ENCODE measurements at places on chromosomes 2 and 18.

DNA sequence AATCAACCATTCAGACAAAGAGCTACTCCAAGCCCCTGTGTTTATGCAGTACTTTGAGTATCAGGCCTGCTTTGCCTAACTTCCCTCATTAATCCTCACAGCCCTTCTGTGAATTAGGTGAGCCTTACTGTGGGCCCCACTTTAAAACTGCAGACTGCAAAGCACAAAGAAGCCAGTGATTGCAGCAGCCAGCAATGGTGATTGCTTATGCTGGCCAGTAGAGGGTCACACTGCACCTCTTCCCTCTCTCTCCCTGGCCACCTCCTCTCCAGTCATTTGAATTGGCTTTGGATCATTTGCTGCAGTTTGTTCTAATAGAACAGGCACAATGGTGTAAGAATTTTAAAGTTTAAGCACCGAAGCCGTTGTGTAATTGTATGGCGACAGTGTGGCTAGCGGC lies 229.9 kb downstream of the AGPS start:
- DNase-seq: no peak

GRCh38 chr2:149954981-149955600 lies 367.5 kb upstream of the MMADHC start:
- no peak for DNase-seq

GRCh38 chr2:66521291-66521922 lies 86.5 kb downstream of the MEIS1 start:
- no peak for DNase-seq

- DNase-seq: no peak
These were observed 10.3 kb downstream of the FBLN7 start for GRCh38 chr2:112148477-112148876.

GRCh38 chr2:53417385-53417784 lies 350.2 kb upstream of the CHAC2 start:
- no peak for DNase-seq

DNA sequence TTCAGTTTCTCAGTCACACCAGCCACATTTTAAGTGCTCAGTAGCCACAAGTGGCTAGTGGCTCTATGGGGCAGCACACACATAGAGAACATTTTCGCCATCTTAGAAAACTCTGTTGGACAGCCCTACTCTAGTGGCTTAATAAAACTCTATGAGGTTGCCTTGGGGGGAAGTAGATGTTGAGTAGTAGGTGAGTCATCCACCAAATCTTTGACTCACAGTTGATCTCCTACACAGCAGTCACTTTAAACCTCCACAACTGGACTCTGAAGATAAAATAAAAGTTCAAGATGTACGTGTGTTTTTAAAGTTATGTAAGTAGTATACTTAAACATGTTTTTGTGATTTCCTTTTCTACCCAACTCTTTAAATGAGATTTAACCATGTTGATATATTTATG lies 379.0 kb downstream of the SETBP1 start:
- peak; percentile 5 for DNase-seq

DNA sequence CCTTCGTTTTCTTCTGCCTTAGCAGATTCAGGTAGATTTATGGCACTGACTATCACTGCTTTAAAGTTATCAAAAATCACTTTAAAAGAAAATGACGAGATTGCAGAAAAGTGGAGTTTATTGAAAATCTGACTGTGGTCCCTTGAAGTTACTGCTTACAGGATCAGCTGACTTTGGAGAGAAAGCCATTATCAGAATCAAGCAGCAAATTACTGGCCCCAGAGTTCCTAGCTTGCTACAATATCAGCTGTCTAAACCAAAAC lies 18.5 kb downstream of the MBP start:
- no peak for DNase-seq

- no peak for DNase-seq
These were observed 33.2 kb downstream of the TOGARAM2 start for GRCh38 chr2:29014331-29014730.

GRCh38 chr18:36724591-36725001 lies 104.2 kb downstream of the TPGS2 start:
- DNase-seq: no peak

DNA sequence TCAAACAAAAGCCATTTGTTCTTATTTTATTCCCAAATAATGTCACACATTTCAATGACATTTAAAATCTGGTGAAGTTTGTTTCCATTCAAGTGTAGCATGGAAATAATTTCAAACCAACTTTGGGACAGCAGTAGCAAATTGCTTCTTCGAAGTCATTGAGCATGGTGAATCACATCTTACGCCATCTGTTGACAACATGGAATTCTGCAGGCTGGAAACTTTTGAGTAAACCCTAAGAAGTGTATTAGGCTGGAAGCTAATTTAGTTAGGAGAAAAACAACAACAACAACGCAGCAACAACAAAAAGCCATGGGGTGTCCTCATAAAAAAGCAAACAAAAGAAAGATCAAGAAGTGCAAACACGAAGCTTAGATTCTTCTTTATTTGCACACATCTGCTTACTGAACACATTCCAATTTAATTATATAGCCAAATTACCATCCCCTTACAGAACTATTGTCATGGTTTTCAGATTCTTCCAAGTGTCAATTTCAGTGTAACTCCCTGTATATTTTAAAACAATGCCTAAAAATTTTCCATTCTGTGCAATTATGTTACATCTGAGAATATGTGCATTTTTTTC lies 659.0 kb upstream of the CDH7 start:
- DNase-seq: peak; percentile 32

DNA sequence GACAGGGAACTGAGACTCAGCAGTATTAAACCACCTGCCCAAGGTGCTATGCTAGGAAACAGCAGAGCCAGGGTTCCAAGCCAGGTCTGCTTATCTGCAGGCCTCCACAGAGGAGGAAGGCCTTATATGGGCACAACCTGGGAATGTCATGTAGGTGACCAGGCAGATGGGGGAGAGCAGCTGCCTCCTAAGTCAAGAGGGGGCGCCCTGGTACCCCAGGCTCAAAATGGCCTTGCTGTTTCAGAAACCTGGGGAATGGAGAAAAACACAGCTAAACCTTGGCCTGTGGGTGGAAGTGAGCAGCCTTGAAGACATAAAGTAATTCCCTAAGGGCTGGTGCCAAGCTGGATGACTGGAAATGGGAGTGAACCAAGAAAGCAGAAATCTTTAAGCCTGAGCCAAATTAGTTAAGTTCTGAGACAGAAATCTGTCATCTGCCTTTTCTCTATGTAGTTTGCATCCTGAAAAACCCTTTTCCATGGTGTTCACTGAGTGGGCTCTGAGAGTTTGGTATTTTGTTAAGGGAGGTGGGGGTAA lies 79.1 kb downstream of the MAPK4 start:
- no peak for DNase-seq

DNA sequence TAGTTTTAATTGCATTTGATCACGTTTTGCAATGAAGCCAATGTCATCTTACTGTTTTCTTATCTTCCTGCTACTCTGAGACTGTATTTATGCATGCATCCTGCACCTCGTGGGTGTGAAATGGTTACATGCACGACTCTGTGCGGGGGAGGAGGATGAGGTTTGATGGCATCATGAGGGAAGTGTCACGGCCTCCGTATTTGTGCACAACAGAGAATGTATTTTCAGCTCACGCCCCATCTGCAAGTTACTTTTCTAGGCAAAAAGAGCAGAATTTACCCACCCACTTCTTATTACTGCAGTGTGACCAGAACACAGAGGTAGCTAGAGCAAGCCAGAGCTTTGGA lies 145.1 kb downstream of the TDRD15 start:
- no peak for DNase-seq

DNA sequence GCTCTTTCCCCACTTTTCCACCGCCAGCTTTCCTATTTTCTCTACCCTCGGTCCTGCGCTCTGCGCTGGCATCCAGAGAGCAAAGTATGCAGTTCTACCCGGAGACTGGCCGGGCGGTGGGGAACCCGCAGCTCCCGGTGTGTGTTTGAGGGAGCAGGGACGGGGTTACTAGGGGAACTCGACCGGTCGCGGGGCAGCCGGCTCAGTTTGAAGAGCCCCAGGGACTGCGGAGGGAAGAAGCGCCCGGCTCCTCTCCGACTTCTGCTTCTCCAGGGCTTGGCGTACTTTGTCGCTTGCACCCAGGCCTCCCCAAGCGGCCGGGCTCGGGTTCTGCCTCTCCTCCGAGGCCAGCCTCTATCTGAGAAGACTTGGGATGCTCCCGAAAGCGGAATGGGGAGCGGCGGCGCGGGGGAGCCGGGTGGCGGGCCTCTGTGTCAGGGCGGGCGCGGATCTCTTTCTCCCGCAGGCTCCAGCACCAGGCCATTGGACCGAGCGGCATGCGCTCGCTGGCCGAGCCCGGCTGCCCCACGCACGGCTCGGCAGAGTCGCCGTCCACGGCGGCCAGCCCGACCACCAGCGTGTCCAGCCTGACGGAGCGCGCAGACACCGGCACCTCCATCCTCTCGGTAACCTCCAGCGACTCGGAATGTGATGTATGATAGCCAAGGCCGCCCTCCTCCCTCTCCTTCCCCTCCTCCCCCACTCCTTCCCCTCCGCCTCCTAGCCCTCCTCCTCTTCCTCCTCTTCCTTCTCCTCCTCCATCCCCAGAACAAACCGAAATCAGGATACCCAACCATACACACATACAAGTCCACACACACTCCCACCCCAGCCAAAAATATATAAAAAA lies 2.8 kb downstream of the SIX3 start:
- DNase-seq: no peak

DNA sequence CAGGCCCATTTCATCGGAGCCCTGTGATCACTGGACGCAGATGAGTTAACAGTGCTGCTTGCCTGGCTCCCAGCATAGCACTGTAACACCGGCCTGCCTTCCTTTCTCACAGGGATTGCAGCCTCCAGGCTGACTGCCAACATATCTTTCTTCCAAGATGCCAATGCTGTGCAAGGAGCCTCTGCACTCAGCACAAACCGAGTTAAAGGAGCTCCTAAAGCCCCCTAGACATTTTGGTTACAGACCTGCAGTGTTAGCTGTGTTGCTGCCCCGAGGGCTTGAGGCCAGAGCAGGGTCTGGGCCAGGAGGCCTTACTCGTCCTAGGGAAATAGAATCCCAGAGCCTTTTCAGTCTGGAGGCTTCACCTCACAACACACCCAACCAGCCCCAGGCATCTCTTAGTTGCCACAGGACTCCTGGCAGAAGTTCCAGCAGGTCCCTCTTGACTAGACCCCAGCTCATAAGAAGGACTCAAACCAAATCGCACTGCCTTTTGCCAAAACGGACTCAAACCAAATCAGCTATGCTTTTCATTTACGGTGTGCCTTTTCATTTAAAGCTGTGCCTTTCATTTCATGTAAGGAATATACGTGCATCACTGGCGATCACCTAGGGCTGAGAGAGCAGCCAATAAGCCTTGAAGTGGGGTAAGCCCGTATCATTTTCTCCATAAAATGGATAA lies 58.4 kb upstream of the EML4 start:
- no peak for DNase-seq

All from Calu3 (cell line).